ENCODE measurements at places on chromosomes 3 and 15.

DNA sequence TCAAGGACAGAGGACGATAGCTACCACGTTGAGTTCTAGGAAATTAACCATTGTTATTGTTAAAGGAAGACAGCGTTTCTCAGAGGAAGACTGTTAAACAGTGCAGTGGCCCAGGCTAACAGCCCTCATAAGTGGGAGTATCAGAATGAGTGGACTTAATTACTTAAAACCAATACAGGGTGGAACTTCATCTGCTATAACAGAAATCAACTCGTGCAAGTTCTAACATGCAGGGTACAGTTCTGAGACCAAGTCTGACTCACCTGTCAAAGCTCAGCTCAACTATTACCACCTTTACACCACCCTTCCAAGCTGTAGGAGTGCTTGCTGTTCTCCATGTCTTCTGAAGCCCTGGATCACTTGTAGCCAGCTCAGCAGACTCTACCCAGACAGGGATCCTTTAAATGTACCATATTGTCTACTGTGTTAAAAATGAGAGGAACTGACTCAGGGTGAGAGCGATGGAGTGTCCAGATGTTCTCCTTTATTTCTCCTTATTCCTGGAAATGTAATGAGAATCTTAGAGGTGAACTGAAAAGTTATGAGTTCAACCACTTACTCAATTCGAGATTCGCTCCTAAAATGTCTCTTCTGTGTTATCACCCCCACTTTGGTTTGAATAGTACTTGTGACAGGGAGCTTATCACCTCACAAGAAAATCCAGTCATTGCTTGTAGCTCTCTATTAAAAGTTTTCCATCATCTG lies 26.5 kb downstream of the CD86 start:
- no peak for DNase-seq

GRCh38 chr3:44326019-44326418 lies 12.5 kb upstream of the TCAIM start:
- DNase-seq: no peak

- DNase-seq: no peak
Observed at GRCh38 chr3:55512571-55513343, 25.7 kb upstream of the WNT5A start.

DNA sequence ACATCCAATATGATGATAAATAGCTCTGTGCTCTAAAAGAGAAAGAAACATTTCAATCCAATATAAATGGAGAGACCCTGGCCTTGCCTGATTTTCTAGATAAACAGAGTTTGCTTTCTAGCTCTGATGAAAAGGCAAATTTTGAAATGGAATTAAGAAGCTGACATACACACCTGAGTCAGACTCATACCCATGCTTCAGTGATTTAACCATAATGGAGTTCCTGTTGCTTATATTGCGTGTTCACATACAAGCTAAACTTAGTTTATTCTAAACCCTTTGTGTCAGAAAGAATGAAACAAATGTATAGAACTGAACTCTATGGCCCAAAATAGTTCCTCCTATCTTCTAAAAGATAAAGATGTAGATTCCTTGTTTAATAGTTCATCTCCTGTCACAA lies 760.8 kb upstream of the ARPP21 start:
- DNase-seq: no peak

GRCh38 chr3:103949693-103950092 lies 1417.0 kb upstream of the ALCAM start:
- no peak for DNase-seq

DNA sequence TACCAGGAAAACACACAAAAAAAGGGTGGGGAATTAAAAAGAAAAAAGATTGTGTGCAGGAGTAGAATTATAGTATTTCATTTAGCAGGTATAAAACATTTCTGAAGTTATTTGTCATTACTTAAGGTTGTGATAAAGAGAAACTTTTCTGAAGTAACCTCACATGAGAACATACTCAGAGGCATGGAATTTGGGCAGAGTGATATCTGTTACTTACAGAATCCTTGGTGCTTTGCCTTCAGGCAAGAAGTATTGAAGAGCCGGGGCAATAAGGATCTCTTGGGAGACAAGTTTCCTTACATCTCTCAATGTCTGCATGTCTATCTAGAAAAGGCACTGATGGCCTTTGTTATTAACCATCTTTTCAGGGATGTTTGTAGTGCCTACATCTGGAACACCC lies 179.7 kb upstream of the ROBO1 start:
- no peak for DNase-seq

DNA sequence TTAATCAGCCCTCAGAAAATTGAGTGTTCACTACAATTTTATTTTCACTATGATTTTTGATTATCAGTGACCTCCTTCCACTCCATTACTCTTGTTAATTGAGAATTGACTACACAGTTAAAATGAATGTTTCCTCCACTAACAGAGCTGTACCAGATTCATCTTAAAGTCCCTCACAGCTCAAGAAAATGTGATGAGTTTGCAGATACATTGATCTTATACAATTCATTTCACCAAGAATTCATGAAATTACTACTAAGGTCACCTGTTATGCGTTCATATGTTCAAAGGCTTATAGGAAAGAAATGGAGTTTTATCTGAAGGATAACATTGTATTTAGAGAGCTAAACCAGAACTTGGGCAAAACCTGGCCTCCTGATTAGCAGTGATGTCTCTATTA lies 17.5 kb downstream of the NMNAT3 start:
- no peak for DNase-seq
